ENCODE measurements at places on chromosomes 6 and 20.

DNA sequence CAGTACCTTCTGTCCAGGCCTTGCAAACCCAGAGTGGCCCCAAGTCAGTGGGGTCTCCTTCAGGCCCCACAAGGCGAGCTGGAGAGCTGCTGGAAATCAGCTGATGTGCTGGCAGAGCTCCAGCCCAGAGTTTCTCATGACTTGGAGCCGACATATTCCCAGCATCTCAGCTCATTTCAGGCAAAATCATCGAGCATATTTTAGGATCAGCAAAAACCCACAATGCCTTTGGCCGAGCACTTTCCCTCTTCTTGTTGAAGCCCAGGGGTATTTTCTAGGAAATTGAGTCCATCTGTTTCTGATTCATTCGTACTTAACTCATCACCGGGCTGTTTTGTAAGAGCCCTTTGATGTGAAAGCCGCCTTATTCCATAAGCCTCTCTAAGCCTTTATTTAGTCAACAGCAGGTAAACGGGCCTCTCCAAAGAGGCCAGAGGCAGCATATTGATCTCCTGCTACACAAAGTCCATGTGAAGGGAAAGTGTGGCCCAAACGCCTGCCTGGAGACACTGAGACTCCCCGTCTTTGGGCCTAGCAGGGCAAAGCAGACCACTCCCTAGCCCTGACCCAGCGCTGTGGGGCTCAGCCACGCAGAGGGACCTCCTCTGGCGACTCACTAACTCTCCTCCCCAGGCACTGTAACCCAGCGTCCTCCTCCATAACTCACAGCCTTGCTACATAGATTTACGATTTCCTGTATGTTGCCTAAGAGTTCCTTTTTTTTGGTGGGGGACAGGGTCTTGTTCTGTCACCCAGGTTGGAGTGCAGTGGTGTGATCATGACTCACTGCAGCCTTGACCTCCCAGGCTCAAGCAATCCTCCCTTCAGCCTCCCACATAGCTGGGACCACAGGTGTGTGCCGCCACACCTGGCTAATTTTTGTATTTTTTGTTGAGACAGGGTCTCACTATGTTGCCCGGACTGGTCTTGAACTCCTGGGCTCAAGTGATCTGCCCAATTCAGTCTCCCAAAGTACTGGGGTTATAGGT lies 12.1 kb upstream of the C20orf203 start:
- DNase-seq = no peak

DNA sequence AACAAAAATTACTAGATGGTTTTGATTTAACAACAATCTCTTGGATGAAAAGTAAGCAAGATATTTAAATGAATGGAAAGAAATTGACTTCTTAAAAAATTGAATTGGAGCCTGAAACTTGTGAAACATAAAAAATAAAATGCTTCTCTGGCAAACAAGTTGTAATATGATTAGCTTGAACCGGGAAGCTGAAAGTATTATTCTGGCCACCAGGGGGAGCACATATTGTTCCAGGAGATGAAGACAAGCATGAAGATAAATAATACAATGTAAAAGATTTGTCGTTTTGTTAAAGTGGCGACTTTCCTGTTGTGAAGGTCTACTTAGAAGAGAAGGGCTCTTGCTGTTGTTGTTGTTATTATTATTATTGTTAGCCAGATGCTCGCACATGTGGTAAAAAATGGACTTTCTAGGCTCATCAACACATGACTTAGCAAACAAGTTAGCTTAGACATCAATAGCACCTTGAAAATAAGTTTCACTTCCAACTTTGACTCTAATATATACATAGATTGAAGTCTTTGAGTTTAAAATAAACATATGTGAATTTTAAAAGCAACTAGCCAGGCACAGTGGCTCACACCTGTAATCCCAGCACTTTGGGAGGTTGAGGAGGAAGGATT lies 14.2 kb downstream of the PAX1 start:
- peak; percentile 13 for DNase-seq

GRCh38 chr6:16168858-16169257 lies 40.0 kb downstream of the MYLIP start:
- DNase-seq = no peak

DNA sequence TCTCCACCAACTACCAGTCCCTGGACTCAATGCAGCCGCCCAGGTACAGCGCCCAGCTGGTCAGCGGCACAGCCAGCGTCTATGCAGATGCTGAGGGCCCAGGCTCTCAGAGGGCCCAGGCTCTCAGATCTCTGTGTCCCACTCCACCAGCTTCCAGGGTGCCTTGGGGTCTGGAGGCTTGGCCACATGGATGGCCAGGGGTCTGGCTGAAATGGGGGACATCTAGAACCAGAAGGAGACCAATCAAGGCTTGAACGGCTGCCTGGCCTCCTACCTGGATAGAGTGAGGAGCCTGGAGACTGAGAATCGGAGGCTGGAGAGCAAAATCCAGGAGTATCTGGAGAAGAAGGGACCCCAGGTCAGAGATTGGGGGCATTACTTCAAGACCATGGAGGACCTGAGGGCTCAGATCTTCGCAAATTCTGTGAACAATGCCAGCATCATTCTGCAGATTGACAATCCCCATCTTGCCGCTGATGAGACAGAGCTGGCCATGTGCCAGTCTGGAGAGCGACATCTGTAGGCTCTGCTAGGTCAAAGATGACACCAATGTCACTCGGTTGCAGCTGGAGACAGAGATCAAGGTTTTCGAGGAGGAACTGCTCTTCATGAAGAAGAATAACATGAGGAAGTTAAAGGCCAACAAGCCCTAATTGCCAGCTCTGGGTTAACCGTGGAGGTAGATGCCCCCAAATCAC lies 44.1 kb upstream of the GRM4 start:
- peak; percentile 70 for DNase-seq

DNA sequence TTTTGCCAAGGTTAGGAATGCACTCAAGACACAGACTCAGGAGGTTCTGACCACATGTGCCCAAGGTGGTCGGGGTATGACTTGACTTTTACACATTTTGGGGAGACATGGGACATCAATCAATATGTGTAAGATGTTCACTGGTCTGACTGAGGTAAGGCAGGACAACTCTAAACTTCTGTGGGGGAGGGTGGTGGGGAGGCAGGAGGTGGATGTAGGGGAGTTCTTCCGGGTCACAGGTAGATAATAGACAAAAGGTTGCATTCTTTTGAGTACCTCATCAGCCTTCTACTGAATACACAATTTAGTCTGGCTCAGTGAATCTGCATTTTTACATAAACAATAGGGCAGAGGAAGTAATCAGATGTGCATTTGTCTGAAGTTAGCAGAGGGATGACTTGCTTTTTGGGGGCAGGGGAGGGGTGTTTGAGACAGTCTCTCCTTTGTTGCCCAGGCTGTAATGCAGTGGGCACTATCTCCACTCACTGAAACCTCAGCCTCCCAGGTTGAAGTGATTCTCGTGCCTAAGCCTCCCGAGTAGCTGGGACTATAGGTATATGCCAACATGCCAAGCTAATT lies 10.9 kb downstream of the ECHDC1 start:
- DNase-seq = no peak

DNA sequence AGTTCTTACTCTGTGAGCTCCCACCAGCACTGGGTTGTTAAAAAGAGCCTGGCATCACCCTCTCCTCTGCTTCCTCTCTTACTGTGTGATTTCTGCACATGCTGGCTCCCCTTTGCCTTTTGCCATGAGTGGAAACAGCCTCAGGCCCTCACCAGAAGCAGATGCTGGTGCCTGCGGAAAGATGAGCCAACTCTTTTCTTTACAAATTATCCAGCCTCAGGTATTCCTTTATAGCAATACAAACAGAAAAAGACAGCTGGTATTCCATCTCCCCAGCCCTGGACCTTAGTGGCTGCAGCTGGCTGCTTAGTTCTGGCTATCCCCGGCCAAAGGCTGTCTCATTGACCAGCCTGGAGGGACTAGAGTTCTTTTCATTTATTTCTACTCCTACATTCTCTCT lies 129.1 kb downstream of the IMPG1 start:
- no peak for DNase-seq
